ENCODE measurements at places on chromosomes 13 and 19. TPM values are rescaled to one million over a fixed set of nuclear protein-coding genes. Genes with fewer than 3 reads are reported as not detected.

DNA sequence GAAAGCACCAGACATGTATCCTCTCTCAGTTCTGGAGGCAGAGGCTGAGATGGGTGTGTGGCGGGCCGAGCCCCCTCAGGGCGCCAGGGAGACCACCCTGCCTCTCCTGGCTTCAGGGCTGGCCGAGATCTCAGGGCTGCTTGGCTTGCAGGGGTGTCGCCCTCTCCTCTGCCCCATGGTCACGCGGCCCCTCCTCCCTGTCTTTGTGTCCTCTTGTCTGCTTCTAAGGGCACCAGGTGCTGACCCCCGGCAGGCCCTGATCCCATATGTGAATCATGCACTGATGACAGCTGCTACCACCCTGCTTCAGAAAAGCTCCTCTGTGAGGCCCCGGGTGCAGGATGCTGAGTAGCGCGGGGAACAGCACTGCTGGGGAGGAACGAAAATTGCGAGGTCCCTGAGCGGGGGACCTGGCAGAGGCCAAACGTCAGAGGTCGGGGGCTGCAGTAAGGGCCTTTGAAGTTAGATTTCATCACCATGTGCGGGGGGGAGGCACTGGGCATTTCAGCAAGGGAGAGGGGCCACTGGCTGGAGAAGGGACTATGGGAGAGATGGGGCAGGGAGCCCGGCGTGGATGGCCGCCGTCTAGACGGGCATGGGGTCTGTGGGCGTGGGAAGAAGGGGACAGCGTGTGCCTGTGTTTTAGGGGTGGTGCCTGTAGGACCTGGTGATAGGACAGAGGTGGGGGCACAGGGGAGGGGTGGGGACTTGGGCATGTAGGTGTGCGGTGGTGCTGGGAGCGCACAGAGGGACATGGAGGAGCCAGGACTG is 125.2 kb downstream of the KDM4B start:
- DNase-seq, result no peak

DNA sequence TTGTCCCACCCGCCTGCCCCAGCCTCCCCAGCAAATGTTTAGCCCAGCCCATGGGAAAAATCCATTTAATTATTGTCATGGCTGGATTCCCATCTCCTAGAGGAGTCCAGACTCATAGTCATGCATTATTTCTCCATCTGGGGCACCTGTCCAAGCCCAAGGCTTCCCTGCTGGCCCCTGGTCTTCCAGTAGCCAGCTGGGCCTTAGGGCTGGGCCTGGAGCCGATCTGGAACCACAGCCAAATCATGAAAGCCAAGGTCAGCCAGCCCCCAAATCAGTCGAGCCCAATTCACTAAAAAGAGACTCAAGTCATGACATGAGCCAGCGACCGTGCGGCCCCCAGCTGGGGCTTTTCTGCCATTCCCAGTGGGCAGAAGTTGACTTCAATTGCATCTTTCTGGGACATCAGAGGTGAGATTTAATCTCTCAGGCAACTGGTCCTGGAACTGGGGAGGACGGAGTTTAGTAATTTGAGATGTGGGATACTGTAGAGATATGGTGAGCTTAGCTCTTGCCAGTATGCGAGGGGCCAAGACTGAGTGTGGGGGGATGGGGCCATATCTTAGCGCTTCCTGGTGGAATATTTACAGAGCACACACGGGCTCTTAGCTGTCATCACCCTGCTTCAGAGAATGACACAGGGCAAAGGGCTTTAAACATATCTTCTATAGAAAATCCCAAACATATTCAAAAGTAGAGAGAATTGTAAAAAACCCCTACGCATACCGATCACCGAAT is 9.4 kb upstream of the PGLYRP2 start:
- DNase-seq, result no peak

- DNase-seq, result no peak
These were observed 17.7 kb upstream of the ADGRE2 start for GRCh38 chr19:14796021-14796420.

- no peak for DNase-seq
These were observed 21.3 kb downstream of the ZNF626 start for GRCh38 chr19:20640023-20640422.

- peak; percentile 41 for DNase-seq
These were observed 2.0 kb upstream of the TSHZ3 start for GRCh38 chr19:31351056-31351854.

- DNase-seq, result peak; percentile 12
These were observed 427.9 kb downstream of the ZNF536 start for GRCh38 chr19:30799865-30800755.

DNA sequence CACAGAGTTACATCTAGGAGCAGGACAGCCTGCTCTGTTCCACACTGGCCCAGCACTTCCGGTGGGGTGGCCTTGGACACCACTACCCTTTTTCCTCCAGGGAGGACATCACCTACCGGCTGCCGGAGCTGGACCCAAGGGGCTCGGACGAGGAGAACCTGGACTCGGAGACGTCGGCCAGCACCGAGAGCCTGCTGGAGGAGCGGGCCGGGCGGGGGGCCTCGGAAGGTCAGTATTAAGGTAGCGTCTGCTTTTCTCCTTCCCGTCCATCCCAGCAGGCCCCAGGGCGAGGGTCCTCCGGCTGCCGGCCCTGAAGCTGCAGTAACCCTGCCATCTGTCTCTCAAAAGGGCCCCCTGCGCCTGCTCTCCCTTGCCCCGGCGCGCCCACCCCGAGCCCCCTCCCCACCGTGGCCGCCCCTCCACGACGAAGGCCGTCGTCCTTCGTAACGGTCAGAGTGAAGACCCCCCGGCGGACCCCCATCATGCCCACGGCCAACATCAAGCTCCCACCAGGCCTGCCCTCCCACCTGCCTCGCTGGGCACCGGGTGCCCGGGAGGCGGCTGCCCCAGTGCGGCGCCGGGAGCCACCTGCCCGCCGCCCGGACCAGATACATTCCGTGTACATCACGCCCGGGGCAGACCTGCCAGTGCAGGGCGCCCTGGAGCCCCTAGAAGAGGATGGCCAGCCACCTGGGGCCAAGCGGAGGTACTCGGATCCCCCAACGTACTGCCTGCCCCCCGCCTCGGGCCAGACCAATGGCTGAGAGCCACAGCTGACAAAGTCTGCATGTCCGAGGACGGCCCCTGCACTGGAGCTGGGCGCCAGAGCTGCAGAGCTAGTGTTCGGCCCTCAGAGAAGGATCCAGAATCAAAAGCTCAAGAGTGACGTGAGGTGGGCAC is 3.4 kb upstream of the USE1 start:
- DNase-seq, result no peak

GRCh38 chr19:771332-771785 is 20.4 kb downstream of the MISP start:
- no peak for DNase-seq

DNA sequence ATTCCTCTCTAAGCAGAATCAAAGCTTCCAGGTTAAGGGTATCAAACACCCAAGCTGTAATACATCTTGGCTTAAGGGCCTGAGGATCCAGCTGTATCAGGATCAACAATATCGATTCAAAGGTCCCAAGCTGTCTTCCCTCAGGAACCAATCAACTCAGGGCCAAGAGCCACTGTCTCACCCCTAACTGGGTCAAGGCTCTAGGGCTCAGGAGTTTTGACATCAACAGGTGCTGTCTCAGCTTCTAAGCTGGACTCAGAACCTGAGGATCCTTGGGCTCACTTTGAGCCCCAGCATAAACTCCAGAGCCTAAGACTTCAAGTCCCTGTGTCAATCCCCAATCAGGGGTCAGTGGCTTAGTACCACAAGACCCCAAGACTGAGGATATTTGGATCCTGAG is 917 bp downstream of the FBXW9 start:
- DNase-seq, result no peak

- DNase-seq, result no peak
These were observed 113.6 kb upstream of the PCDH9 start for GRCh38 chr13:67343777-67344176.

- no peak for DNase-seq
These were observed 205.5 kb downstream of the USP12 start for GRCh38 chr13:26965952-26966700.

DNA sequence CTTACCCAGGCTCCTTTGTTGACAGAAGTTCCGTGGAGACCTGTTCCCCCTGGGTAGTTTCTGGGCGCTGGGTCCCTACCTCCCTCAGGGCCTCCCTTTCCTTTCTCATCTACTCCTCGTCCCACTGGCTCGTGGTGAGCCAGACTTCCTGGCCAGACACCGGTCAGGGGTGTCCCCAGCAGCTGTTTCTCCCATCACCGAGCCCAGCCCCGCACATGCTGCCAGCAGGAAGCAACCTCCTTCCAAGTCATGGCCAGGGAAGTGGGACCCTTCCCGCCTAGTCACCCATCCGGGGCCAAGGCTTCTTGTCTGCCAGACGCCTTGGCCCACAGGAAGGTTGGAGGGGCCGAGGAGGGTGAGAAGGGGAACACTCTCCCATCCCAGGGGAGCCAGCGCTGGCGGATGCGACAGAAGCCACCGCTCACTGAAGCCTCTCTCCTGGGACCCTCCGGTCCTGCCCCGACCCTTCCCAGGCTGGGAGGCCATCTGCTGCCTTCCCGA is 5.7 kb downstream of the PAK4 start:
- DNase-seq, result no peak

- DNase-seq, result peak; percentile 32
These were observed 6.3 kb upstream of the DOCK9 start for GRCh38 chr13:98984118-98984517.

DNA sequence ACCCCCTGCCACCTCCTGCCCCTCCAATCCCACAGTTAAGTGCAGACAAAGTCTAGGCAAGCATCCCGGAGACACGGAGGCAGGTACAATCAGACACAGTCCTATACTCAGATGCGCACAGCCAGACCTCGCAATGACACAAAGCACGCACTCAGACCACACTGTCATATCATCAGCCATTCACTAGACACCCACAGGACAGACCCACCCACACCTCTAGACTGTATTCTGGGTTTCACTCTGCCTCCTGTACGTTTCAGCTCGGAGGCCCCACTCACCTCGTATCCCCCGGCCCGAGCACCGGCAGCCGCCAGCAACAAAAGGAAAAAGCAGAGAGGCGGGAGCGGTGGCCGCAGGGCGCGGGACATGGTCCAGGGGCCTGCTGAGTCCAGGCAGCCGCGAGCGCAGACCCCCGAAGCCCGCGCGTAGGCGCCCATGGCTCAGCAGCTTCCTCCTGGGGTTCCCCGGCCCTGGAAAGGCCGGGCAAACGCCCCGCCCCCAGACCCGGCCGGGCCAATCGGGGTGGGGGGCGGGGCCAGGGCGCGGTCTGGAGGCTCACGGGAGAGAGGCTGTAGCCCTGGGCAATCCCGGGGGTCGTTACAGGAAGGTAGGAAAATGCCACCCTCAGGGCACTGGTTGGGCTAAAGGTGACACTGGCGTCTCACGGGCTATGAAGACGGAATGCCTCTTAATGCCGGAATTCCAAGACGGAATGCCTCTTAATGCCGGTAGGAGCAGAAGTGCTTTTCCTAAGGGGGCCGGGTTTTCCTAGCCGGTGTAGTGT is at the start of the genes MAN2B1 and WDR83:
Gene MAN2B1, minus strand, starts transcription at position 478 of the 784 bp plus-strand sequence. Its CDS starts 41 bp downstream, at position 437.
Gene WDR83, plus strand, starts transcription at position 543 of the 784 bp plus-strand sequence. CDS start 2,984 bp downstream, outside the sequence.
- DNase-seq, result peak; percentile 55

GRCh38 chr13:84050536-84050935 is 168.3 kb upstream of the SLITRK1 start:
- DNase-seq, result no peak

- DNase-seq, result peak; percentile 86
These were observed 28.3 kb downstream of the ZNF507 start for GRCh38 chr19:32373585-32374295.

DNA sequence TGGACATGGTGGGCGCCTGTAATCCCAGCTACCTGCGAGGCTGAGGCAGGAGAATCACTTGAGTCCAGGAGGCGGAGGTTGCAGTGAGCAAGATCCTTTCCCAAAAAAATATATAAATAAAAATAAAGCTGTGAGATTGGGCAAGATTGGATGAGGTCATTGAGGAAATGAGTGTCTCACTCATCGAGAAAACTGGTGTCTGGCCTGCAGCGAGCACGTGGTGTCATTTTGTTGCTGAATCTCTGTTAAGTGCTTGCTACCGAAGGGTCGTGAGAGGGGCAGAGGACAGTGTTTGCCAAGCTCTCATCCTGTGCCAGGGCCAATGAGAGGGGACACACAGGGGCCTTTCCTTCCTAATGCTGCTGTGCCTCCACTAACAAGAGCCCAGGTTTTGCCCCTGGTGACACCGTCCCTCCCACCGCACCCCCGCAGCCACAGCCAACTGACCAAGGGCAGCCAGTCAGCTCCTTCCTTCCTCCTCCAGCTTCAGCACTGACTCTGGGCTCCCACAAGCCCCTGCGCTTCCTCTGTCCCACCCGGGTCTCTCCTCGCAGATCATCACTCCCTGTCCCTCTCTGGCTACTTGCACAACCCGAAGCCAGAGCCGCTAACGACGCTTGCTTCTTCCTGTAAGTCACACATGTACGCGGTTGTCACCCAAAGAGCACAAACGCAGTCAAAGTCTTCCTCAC is 3.2 kb downstream of the POLD1 start:
- DNase-seq, result no peak

DNA sequence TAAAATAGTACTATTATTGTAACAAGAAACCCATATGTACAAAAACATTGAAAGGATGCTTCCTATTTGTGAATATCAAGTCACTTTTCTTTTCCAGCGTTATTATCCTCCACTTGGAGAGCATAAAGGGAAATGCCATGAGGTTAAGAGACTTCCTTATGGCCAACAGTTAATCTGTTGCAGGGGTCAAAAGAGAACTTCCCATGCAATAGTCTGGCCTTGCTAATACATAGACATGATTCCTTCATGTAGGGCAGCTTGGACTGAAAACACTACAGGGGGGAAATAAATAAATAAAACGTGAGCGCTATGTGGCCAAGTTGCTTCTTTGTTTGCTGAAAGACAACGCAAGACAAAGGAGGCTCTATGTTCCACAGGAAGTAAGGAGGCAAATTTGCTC is 269.1 kb upstream of the EDNRB start:
- DNase-seq, result no peak

DNA sequence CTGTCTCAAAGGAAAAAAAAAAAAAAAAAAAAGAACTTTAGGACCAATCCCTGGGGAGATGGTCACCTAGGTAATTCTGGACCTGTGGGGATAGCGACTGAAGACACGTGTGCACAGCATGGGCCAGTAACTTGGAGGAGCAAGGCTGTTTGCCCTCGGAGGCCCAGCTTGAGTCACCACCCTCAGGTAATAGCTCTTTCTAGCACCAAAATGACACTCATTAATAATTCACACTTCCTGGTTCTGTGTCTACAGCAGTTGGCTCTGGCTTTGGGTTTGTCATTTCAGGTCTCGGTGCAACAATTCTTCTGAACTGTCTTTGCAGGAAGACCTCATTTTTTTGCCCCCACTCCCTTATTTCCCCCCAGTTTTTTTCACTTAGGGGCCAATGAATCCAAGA is 3.9 kb upstream of the ATP11A start:
- DNase-seq, result no peak

The FLT1 gene
- total RNA-seq, result 9.1 TPM

The IGSF23 gene
- total RNA-seq, result not detected

The FSD1 gene
- total RNA-seq, result 6.4 TPM

The CCL25 gene
- total RNA-seq, result not detected

The KIR3DL1 gene
- total RNA-seq, result not detected

The CACNG7 gene
- total RNA-seq, result not detected

The ZNF776 gene
- total RNA-seq, result 22.5 TPM

The FAM32A gene
- 98.1 TPM for total RNA-seq

The MBD3L3 gene
- total RNA-seq, result 1.5 TPM

The A1BG gene
- total RNA-seq, result 25.6 TPM

The ZNF575 gene
- not detected for total RNA-seq
